HL-60 (cell line): ENCODE measurements at places on chromosomes 12 and 14.
A peak's percentile ranks its signal among the peaks of the same experiment; 100 is the strongest.

GRCh38 chr12:122947352-122947792 is 18.9 kb downstream of the ABCB9 start:
- peak; percentile 27 for DNase-seq

- no peak for DNase-seq
Observed at GRCh38 chr12:95624589-95624988, 73.3 kb upstream of the USP44 start.

DNA sequence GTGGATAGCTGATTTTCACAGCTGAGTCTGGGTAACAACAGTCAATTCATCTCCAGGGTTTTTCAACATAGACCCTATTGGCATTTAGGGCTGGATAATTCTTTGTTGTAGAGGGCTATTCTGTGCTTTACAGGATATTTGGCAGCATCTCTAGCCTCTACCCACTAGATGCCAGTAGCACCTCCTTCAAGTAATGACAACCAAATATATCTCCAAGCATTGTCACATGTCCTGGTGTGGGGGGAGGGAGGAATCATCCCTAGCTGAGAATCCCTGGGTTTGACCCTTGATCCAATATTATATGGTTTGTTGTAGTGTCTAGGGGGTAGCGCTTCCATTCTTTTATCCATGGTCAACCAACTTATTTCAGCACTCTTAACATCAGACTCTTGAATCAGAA is 157.2 kb downstream of the ANO4 start:
- no peak for DNase-seq

GRCh38 chr14:97705976-97706375 is 908.8 kb downstream of the VRK1 start:
- DNase-seq = no peak

- no peak for DNase-seq
Observed at GRCh38 chr14:50545618-50546017, 13.2 kb upstream of the MAP4K5 start.

DNA sequence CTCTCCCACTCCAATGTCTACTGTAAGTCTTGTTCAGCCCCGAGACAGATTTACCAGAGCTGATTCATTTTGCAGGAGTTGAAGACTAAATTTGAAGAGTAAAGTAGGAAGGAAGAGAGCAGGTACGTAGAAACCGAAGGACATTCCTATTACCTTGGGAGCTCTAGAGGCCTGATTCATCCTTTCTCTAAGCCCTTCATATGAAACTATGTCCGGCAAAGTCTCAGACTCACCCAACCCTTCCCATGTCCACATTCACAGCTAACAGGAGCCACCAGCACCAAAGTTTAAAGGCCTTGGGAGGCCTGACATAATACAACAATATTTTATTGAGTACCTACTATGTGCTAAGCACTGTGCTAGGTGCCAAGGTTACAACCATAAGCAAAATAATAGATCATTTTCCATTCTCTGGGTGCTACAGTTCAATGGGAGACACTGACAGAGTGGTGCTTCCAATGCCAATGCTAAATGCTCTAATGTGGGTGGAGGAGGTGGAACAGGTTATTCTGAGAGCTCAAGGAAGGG is 86.6 kb downstream of the PHLDA1 start:
- no peak for DNase-seq

- no peak for DNase-seq
Observed at GRCh38 chr12:110249716-110250225, 31.3 kb upstream of the ATP2A2 start.

- DNase-seq = no peak
Observed at GRCh38 chr14:21025371-21026273, 761 bp upstream of the NDRG2 start.

GRCh38 chr14:69261761-69262331 is 1.9 kb downstream of the GALNT16 start:
- DNase-seq = no peak

DNA sequence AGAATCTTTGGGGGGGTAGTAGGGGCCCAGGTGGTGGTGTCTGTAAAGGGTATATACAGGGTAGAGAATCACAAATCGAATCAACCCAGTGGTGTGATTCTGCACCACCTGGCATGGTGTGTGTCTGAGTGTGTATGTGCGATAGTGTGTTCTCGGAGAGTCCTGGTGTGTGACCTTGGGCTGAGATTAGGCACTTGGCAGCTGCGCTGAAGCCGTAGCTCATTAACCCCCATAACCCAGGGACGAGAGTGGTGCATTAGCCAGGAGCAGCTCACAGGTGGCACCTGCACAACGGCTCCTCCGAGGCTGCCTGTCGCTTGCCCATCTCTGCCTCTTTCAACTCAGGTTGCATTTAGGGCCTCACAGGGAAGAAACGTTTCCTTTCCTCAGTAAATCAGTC is 15.6 kb upstream of the TESC start:
- no peak for DNase-seq

- DNase-seq = peak; percentile 2
Observed at GRCh38 chr14:88612981-88613380, 50.1 kb downstream of the ZC3H14 start.

DNA sequence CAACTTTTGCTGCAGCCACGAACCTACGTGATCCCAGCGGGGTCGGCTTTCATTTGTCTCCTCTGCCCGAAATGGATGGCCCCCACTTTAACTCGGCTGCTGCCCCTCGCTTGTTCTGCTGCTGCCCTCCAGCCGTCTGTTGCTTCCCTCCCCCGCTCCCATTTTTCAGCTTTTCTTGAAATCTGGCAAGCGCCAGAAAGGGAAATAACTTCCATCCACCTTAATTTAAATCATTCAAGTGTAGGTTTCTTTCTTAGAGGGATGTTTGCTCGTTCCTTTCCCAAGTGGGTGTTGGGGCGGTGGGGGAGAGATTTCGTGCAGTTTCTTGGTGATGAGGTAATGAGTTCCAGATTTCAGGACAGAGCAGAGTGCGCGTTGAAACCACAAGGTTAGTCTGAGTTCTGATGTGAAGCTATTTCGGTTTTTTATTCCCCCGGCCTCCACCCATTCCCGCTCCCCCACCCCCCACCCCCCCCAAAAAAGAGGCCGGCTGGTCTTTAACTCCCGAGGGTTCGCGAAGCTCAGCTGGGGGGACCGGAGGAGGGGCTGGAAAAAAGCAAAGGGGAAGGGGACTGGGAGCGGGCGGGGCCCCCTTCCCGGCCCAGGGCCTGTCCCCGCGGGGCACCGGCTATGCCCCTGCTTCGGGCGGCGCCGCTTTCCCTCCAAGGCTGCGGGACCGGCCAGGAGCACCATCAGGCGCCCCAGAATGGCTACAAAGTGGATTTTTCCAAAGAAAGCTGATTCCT is 2.2 kb upstream of the ZFP36L1 start:
- DNase-seq = no peak

DNA sequence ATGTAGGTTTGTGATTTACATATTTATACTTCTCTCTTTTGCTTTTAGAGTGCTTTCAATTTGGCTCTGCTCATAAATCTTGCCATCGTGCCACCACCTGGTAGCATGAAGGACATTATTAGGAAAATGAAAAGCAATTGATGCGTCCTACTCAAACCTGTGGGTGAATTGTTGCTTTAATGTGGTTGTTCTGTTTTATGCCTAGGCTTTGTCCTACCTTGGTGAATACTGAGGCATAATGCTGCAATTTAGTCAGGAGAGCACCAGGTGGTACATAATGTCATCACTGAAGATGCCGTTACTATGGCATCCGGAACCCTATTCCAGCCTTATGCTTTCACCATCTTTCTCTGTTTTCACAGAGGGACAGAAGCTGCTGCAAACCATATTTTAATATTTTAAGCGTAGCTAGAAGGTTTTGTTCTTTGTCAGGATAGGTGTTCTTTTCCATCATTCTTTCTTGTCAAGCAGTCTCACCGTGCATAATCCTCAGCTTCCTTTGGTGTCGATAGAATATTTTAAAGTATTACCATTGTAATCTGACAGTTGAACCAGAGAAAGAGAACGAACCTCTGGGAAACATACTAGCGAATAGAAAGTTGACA is 68.5 kb upstream of the PKP2 start:
- DNase-seq = no peak

DNA sequence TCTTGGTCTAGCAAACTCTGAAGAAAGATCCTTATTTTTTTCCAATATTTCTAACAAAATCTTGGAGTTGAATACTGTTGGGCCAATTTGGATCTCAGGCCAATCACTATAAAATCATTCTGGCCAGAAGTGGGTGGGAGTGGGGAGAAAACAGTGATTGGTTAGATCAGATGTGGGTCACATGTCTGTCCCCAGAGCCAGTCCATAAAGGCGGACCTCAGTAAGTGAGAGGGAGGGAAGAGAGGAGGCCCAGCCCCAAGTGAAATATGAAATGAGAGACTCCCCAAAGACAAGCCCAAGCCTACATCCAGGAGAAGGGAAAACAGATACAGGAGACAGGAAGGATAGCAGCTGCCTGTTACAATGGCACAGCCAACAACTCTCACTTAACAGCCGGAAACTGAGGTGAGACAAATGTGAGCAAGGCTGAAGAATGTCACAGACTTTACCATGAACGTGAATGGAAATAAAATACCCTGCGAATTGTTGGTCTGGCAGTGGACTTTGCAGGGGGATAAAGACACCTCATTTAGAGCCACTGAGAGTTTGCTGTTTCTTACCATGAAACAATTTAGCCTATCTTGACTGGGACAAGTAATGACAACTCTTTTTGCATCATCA is 144.7 kb downstream of the HMGA2 start:
- no peak for DNase-seq

DNA sequence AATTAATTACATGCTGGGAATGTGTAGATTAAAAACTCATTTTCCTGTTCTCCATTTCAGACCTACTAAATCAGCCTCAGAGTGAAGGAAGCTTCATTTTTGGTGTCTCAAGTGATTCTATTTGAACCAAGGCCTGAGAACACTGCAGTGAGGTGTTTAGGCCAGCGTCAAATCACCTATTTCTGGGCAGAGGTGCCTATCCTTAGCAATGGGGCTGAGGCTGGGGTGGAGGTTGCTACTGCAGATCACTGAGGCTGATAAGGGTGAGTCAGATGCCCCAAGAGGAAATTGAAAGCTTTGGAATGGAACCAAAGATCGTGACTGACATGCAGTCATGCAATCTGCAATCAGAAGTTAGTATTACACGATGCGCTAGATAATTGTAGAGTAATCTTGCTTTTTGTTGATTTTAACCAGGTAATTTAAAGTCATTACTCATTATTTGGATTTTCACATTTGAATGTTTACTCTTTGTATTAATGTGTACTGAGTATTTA is 4.4 kb downstream of the TXNRD1 start:
- peak; percentile 68 for DNase-seq

GRCh38 chr12:130680451-130680990 is 35.6 kb downstream of the RIMBP2 start:
- DNase-seq = no peak

- no peak for DNase-seq
Observed at GRCh38 chr14:61631045-61631687, 64.1 kb upstream of the HIF1A start.

GRCh38 chr12:7645395-7646177 is 20.1 kb downstream of the APOBEC1 start:
- no peak for DNase-seq

DNA sequence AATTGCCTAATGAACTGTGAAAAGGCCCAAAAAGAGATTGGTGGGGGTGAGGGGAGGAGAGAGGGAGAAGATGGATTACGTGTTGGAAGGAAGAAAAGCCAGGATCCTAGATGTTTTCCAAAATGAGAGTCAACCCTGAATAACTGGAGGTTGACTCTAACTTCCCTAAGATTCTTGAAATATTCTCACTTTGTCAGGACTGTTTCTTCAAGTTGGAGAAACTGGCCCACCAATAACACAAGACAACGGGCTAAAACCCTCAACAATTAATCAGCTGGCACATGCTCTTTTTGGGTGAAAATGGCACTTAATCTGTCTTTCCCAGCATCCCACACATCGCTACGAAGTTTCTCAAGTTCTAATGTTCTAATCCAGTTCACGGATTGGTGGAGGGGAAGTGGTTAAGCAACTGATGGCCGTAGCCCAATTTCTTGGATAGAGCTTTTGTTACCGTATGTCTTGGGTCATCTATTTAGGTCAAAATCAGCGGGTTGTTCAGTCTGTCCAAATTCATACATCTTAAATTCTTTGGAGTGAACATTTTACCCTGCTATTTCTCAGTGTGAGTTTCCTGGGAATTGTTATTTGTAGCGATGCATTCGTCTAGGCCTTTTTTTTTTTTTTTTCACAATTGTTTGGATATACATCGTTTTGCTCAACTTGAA is 49.0 kb downstream of the GPHB5 start:
- no peak for DNase-seq

DNA sequence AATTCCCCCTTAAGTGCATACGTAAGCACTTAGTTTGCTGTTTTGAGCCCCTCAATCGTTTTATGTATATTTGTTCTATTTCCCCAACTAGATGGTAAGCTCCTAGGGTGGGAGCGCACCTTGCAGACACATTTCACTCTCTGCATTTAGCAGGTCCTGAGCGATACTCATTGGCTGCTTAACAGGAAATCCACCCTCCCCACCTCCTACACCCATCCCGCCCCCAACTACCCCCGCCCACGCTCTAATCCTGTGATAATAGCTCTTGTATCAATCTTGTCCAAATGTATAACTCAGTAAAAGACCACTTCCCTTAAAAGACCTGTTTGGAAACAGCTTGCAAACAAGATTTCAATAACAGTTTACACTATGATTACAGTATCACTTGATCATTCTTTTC is 8.1 kb downstream of the LPAR5 start:
- no peak for DNase-seq

- no peak for DNase-seq
Observed at GRCh38 chr12:76692846-76693245, 71.1 kb upstream of the ZDHHC17 start.

DNA sequence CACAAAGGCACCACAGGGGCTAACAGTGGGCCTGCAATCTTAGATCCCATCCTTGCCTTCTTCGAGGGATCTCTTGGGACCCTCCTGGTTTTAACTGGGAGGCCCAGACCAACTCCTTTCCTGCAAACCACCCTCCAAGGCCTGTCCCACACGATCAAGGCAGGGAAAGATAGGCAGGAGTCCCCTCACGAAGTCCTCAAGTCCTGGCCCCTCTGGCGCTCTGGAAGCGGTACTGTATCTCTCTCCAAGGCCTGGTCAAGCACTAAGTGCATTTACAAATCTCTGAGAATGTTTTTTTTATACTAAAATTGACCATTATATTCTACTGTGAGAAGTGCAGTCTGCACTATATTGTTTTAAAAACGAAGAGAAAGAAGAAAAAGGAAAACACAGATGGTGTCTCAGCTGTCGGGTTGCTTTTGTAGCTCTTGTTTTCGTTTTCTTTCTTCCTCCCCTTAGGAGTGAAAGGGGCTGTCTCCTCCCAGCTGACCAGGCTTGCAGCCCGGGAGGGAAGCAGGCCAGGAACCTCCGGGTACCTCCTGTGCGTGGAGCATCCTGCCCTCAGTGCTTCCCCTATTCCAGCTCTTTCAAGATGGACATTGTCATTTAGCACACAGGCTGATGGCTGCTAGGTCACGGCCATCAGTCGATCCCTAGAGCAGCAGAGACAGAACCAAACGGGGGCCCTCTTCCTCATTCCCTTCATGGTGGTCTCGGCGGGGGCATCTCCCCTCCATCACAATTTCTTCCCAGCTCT is 56.7 kb downstream of the FAM222A start:
- DNase-seq = no peak
